ENCODE measurements at places on chromosomes 4 and X.

- no peak for DNase-seq
Observed at GRCh38 chr4:71711985-71712348, 71.9 kb downstream of the GC start.

- peak; percentile 60 for DNase-seq
Observed at GRCh38 chrX:153921511-153922446, 4.3 kb downstream of the ARHGAP4 start.

GRCh38 chr4:125501090-125501489 is 186.3 kb downstream of the FAT4 start:
- no peak for DNase-seq

- DNase-seq = no peak
Observed at GRCh38 chrX:38060331-38060878, 54.1 kb downstream of the SYTL5 start.

- DNase-seq = no peak
Observed at GRCh38 chrX:16666541-16666940, 16.6 kb downstream of the S100G start.

- no peak for DNase-seq
Observed at GRCh38 chr4:20255251-20255586, 3.5 kb downstream of the SLIT2 start.

DNA sequence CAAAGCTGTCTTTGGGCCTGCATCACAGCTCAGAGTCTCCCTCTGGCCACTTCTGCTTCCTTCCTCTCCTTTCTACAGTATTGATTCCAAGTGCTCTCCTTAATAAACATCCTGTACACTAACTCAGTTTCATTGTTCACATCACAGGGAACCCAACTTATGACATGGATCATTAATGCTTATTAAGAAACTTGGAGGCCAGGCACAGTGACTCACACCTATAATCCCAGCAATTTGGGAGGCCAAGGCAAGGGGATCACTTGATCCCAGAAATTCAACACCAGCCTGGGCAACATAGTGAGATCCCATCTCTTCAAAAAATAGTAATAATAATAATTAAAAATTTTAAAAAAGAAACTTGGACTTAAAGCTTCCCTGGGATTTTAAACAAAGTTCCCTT is 89.2 kb upstream of the EFHC2 start:
- DNase-seq = no peak

DNA sequence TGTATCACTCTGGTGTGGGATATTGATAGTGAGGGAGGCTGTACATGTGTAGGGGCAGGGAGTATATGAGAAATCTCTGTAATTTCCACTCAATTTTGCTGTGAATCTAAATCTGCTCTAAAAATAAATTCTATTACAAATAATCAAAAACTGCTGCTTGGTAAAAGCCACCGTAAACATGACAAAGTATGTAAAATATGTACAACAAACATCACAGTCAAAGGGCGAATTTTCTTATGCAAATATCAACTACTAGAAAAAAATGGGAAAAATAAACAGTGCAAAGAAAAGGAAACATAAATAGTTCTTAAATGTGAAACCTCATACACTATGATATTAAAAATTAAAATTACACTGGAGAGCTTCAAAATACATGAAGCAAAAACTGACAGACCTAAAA is 105.1 kb upstream of the DCLK2 start:
- no peak for DNase-seq
